AG08395 (cell line): ENCODE measurements at places on chromosomes 16 and 17.

- peak; percentile 22 for DNase-seq
Observed at GRCh38 chr17:63826468-63827001, 696 bp upstream of the PSMC5 start.

DNA sequence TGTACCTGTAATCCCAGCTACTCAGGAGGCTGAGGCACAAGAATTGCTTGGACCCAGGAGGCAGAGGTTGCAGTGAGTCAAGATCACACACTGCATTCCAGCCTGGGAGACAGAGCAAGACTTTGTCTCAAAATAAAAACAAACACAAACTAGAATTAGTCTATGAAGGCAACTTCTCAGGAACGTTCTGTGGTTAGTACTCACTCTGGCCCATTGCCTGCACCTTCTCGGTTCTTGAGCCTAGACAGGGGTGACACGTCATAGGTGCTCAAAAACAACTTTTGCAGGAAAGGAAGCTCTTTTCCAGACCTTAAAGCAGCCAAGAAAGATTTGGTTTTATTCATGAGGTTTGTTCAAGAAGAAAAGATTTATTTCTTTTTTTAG is 22.3 kb upstream of the CNOT1 start:
- peak; percentile 36 for DNase-seq

GRCh38 chr16:87815567-87815966 is 49.8 kb upstream of the KLHDC4 start:
- no peak for DNase-seq

DNA sequence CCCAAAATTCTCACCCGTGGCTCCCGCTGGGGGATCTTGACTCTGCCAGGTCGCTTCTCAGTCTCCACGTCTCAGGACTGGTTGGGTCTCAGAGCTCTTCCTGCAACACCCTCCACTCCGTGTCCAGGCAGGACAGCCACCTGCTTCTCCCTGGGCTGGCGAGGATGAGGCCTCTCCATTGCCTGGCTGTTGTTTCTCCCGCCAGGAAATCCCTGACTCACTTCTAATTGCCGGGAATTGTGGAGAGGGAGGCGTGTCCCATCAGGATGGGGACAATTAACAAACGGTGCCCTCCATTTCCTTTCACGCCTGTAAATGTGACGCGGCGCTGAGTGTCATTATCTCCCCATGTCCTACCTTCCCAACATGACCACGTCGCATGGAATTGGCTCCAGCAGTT is 204.5 kb downstream of the RBFOX3 start:
- DNase-seq: no peak

DNA sequence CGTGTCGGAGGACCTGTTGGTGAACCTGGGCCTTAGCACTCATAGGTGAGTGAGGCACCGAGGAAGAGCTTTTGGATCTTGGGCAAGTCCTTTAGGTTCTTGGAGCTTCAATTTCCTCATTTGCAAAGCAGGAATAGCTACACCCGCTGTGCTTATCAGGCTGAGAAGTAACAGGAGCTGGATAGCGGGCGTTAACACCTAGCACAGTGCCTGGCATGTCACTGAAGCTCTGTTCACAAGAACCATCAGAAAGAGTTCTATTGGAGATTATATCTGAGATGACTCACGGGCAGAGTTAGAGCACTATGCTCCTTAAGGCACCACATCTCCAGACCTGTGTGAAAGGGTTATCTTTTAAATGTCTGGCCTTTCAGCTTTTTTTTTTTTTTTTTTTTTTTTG is 12.8 kb downstream of the MEOX1 start:
- DNase-seq: no peak
